Neural crest cell (in vitro differentiated cells): ENCODE measurements at places on chromosomes 2 and 18. TPM values are rescaled to one million over a fixed set of nuclear protein-coding genes. Genes with fewer than 3 reads are reported as not detected.

Gene CPLX4
- total RNA-seq = not detected in 2 replicates

Gene PTPRN
- total RNA-seq = 3.2 and 4.1 TPM in 2 replicates

Gene COQ10B
- total RNA-seq = 9.1 and 9.4 TPM in 2 replicates

Gene ITGA4
- total RNA-seq = 74.4 and 75.6 TPM in 2 replicates

Gene ACADL
- total RNA-seq = 0.35 TPM in 1 of 2 replicates, not detected in the other

Gene LYPD1
- total RNA-seq = 15.1 and 17.4 TPM in 2 replicates

Gene M1AP
- total RNA-seq = 0.45 and 0.77 TPM in 2 replicates

Gene ABCG5
- total RNA-seq = not detected in 2 replicates

Gene CCDC74B
- 12.6 and 13.9 TPM in 2 replicates for total RNA-seq

DNA sequence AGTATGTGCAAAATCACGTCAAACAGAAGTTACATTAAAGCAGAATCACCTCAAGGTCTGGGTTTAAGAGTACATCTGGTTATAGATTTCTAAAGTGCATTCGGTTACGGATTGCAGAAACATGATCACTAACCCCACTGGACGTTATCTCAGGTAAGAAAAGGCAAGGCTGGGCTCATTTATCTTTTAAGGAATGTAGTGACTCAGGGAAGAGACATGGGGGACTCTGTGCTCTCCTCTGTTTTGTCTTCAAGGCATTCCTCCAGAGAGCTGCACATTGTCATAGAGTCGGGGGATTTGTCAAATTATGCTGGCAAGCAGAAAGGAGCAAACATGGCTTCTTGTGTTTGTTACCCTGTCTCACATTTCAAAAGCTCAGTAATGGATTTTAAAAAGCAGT, 14.3 kb downstream of the WDSUB1 start:
- no peak for DNase-seq

- DNase-seq = no peak
Measured at GRCh38 chr2:42954227-42954962, 162.0 kb upstream of the HAAO start.

DNA sequence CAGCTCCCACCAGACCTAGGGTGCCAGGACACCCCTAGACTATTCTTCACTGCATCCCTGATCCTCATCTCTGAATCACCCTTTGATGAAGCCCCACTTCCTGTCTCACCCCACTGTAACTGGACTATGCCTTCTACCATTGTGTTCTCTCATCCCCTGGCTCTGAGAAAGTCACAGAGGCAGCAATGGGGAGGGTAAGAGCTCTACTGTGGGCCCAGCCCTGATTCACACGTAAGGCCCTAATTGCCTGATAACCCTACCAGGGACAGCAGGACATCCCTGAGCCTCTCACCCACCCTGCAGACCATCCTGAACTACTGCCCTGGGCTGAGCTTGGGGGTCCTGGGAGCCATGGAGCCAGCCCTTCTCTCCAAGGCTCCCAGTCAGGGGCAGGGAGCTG, 1.5 kb upstream of the PROM2 start:
- no peak for DNase-seq

- DNase-seq = peak; percentile 73
Measured at GRCh38 chr2:218876562-218877219, 4.0 kb upstream of the WNT10A start.

GRCh38 chr2:112656679-112657078, 10.9 kb downstream of the SLC20A1 start:
- DNase-seq = no peak

DNA sequence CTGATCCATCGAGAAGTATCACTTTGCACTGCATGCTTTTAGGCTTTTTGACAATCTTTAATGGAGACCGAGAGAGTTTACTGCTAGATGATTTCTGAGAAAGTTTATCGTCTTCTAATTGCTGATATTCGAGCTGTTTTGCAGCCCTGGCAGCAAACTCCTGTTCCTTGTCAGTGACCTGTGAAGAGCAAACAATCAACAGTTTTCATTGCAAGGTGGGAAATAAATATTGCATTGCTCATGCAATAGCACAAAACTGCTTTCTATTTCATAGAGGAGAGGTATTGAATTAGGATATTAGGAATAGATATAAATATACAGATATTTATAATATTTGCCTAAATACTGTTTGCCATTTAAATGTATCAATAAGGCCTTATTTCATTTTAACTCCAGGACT, 65.5 kb downstream of the EPB41L3 start:
- no peak for DNase-seq

GRCh38 chr2:122028371-122029100, 273.1 kb downstream of the TSN start:
- DNase-seq = no peak

DNA sequence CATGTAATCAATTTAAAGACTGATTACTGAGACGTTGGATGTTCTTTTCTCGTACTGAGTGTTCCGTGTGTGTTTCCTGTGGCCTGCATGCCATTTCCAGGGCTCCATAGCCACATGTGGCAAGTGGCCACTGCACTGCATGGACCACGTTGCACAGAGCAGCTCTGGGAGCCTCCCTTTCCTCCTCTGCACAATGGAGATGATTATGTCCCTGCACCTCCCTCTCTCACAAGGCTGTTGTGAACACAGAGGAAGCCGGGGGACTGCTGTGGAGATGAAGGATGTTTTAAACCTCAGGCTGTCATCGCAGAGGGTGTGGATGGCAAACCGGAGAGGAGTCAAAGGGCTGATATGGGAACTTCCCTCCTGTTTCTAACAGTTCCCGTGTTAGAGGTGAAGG, 87.7 kb downstream of the TGOLN2 start:
- DNase-seq = no peak

- DNase-seq = no peak
Measured at GRCh38 chr2:65264821-65265670, 37.4 kb downstream of the ACTR2 start.

- no peak for DNase-seq
Measured at GRCh38 chr18:12074736-12075135, 18.9 kb upstream of the ANKRD62 start.

- no peak for DNase-seq
Measured at GRCh38 chr2:120452945-120453634, 107.2 kb downstream of the INHBB start.

DNA sequence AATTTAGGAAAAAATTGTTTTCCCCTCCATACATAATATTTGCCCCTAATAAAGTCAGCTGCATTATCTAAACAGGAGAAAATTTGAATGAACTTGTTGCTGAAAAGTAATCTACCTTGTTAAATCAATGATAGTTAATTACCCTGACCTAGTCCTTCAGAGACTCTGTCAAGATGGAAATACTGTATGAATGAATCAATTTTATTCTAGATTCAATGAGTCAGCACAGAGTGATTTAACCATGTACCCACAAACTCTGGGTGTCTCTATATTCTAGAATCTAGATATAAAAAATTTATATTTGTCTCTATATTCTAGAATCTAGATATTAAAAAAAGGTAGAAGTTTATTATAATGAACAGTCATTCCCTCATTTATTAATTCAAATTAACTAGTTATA, 36.2 kb downstream of the NDUFAF7 start:
- DNase-seq = no peak

GRCh38 chr2:133819906-133820305, 251.6 kb upstream of the NCKAP5 start:
- DNase-seq = no peak

GRCh38 chr2:54624591-54625071, 98.8 kb upstream of the EML6 start:
- no peak for DNase-seq

GRCh38 chr2:163419000-163419830, 316.6 kb downstream of the FIGN start:
- DNase-seq = no peak

DNA sequence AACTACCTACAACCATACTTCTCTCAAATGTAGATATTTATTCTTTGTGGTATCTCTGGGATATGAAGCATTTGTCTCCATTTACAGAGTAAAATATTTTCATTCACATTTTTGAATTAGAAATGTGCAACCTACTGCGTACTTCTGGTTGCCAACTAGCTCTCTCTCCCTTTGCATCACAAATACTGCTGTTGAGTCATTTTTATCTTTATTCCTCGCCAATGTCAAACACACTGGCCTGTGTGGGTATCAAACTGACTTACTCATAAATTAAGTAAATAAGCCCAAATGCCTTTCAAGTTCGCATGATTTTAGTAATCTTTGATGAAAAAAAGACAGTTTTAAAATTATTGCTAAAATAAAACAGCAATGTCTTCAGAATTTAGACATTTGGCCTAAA, 67.3 kb downstream of the STAT4 start:
- no peak for DNase-seq

DNA sequence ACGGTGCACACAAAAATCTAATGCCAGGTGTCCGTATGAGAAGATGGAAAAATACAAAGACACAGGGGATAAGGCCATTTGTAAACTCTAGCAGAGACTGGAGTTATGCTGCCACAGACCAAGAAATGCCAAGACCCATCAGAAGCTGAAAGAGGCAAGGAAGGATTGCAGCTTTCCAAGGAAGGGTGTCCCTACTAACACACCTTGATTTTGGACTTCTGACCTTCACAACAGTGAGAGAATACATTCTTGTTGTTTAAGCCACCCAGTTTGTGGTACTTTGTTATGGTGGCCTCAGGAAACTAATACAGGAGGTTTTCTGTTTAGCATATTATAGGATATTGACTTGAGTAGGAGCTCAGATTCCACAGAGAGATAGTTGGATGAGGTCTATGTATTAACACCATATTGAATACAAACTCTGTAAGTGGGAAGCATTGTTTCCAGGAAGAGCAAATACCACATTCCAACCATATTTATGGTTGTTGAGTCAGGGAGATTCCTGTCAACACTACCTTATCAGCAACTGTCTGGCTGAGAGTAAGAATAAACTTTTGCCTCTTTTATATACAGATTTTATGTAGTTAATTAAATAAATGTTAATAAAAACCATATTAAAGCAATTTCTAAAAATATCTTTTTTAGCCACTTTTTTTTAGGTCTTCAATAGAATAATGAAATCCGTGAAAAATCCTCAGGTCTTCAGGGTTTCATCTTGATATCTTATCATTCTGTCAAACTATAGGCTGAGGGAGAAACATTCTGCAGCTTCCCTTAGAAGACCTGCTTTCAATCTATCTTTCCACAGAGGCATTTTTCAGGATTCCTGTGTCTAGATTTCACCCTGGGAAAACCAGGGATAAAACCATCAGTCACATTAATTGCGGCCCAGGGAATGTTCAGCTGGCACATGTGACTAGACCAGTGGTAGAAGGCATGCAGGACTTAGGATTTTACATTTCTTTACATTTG, 35.4 kb upstream of the HNMT start:
- no peak for DNase-seq

DNA sequence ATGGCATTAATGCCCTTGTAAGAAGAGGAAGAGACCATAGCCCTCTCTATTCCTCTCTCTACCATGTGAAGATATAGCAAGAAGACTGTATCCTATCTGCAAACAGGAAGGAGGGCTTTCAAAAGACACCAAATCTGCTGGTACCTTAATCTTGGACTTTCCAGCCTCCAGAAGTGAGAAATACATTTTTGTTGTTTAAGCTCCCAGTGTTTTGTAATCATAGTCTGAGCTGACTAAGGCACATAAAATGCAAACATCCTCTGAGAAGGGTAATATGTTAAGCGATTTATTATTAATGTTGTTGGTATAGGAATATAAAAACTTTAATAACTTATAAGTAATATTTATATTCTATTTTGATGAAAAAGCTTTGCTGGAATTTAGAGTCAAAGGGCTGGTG, 559.8 kb downstream of the SUCLG1 start:
- no peak for DNase-seq
